ENCODE measurements at places on chromosomes 2 and 18.

- DNase-seq: no peak
Measured at GRCh38 chr18:51154431-51155063, 42.9 kb downstream of the MEX3C start.

- no peak for DNase-seq
Measured at GRCh38 chr2:149540138-149540537, 47.4 kb downstream of the MMADHC start.

DNA sequence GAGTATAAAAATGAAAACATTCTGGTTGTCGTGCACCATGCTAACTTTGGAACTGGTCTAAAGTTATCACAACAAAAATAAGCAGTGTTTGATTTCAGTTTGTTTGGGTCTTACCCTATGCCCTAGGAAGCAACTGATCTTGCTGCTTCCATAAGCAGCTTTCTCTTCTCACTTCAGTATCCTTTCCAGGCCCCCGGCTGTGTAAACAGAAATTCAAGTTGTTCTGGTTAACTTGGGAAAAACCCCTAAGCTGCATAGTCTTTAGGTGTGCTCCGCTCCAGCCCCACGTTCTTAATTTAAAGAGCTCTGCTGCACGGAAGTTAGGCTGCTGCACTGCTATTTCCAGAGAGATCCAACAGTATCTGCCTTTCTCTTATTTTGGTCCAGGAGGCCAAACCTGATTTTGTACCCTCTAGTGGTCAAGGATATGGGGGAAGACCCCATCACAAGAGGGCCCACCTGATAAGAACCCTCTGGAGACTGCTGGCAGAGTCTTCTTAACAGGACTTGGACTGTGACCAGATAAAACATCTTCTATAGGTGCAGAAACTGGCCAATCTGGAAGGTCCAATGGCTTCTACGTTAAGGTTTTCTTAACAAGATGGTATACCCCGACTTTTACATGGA is 69.1 kb downstream of the FEZ2 start:
- DNase-seq: no peak

DNA sequence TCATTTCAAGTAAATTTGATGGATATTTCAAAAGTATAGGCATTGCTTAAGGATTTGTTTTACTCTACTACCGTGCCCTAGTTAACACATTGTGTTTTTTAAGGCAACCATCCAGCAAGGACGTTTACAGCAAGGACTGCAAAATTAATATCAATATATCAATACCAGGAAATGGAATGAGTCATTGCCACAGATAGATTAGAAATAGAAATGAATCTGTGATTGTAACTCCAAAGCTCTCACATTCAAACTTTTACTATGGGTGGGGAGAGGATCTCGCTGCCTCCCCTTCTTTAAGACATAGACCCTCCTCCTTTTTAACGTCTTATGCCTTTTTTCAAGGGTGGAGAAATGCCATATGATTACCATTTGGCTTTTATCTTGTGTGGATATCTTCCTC is 3.8 kb downstream of the CD28 start:
- DNase-seq: no peak

DNA sequence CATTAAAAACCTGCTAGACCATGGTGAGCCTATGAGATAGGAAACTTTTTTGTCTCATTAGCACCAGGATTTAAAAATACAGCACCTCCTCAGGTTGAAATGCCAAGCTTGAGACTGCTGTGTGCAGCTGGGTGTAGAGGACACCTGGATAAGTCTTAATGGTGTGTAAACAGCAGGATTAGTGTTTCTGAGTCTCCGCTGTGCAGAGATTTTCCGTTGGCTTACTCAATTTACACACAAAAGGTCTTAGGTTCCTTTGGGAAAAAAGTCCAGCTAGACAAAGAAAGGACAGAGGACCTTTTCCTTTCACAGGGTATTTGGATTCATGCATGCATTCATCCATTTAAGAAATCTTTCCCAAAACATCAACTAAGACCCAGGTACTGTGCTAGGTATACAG is 168.1 kb downstream of the NRXN1 start:
- no peak for DNase-seq

GRCh38 chr18:28771849-28772248 is 594.9 kb upstream of the CDH2 start:
- DNase-seq: no peak

GRCh38 chr2:197704434-197705120 is 592 bp upstream of the MARS2 start:
- no peak for DNase-seq

- DNase-seq: peak; percentile 47
Measured at GRCh38 chr2:36322108-36322507, 33.5 kb upstream of the CRIM1 start.

DNA sequence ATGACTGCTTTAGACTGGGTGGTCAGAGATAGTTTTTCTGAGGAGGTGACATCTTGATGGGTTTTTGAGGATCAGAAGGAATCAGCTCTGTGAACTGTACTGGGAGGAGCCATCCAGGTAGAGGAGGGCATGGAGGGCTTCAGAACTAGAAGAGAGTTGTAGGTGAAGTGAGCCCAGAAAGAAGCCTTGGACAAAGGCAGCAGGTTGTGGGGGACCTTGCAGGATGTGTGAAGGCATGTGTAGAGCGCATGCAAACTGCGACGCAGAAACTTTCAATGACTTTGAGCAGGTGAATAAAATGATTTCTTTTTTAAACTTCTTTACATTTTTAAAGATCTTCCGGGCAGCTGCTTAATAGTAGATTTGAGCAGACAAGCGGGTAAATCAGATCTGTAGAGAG is 83.9 kb upstream of the SIX2 start:
- no peak for DNase-seq

DNA sequence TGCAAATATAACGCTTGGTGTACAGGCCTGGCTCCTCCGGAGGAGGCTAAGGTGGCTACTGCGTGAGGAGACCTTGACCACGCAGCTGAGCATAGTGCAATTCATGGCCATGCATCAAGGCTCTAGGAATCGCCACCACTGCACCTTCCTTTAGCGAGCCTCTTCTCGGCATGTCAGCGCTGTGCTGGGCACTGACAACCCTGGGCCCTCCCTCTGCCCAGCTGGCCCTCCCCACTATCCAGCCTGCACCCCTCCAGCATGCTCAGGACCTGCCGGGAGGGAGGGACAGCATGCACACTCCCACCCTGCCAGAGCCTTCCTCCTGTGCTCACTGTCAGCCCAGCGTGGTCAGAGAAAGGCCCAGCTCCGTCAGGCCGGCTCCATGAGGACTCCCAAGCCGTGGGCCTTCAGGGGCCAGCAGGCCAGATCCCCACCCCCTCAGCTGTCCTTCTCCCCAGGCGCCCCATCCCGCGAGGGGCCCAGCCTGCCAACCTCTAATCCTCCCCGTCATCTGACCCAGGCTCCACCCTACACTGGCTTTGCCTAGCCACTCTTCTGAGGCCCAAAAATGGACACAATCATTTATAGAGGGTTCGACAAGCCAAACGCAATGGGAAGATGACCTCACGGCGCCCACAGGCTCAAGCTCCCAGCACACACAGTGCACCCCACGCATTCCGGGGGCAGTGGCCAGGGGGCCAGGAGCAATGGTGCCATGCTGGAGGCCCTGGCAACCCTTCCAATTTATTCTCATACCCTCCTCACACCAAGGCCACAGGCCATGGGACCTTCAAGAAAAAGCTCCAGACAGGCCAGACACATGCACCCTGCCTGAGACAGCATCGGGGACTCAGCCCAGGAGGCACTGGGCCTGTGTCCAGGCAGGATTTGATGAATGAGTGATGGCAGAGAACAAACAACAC is 3.5 kb downstream of the BIN1 start:
- DNase-seq: no peak

GRCh38 chr2:122545821-122546220 is 790.4 kb downstream of the TSN start:
- DNase-seq: no peak

DNA sequence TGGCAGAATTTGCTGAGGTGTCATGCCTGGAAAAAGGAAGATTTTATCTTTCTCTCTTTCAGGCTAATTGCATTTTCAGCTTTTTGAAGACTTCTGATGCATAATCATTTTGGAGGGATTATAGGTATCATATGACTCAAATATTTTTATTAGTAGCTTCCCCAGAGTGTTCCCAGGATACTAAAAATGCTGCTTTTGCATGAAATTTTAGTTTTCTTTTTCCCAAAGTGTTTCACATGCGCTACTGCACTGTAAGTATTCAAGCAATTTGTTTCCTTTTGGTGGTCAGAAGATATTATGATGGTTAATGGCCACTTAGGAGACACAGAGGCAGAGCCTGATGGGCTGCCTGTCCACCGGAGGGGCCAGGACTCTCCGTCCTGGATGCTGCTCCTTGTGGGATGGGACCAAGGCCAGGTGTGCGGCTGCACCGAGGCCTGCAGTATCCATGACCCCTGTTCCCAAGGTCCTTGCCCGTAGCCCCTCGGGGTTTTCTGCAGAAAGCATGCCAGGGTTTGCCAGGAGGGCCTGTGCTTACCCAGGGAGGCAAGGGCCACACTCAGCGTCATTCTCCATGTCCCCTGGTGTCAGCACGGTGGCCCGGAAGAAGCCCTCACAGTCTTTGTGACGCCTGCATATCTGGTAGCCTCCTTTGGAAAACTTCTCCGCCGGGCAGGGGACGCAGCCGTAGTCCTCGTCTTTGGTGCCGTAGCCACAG is 60.2 kb downstream of the EDAR start:
- DNase-seq: no peak

GRCh38 chr2:55885127-55885943 is 38.2 kb downstream of the EFEMP1 start:
- peak; percentile 77 for DNase-seq

DNA sequence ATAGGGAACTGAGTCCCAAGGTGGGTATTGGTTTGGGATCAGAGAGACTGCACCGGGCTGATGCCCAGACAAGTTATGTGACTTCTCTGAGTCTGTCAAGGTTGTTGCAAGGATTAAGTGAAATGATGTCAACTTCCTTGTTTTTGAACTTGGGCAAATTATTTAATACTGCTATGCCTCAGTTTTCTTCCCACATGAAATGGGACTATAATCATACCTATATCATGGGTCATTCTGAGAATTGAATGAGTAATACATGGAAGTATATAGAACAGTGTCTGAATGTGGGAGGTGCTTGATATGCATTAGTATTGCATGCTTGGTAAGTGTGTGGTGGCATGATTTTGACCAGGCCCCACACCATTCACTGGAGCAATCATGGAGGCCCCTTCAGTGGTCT is 99.0 kb downstream of the PRKCE start:
- DNase-seq: no peak

DNA sequence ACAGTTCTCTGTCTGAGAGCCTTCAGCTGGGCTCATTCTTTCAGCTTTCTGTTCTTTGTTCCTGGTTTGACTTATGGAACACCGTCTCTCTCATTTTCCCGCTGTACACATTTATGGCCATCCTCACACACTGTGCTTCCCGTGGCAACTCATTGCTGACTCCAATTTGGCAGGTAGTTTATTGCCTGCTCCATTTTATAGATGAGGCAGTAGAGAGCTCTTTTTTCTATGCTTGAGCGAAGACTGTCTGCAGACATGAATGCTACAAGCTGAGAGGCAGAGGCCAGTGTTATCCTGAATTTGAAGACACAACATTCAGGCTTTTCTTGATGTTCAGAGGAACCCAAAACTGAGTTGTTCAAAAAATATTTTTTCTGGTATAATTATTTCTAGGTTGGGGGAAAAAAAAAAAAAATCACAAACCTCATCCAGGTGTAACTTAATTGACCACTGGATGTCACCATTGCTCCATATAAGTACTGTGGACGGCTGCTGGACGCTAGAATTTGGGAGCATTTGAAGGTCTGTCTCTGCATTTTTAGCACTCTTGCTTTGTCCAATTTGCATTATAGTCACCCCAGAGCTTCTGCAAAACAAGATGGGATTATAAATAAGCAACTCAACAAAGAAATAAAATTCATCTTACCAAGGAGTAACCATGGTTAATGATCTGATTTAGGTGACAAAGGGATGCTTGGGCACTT is 83.5 kb downstream of the HRH4 start:
- DNase-seq: no peak

DNA sequence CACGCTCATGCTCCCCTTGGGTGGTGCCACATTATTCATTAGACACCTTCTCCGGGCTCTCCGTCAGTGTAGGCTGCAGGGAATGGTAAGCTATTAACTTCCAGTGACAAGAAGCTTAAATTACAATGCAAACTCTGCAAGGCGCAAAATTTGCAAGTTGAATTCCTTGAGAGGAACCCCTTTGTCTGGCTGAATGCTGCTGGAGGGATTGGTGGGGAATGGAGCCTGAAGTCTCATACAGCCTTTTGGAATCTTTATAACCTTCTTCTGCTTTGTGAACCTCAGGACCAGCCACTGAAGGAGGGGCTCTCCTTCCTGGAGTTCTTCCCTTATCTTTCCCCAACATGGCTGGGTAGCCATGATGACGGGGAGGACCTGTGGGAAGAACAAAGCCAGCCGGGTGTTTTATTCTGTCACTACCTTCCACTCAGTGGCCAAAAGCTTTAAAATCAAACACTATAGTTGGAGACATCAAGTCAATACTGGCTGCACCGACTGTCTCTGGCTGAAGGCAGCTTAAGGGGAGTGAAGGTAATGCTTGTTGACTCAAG is 220.9 kb upstream of the EPHA4 start:
- DNase-seq: no peak

GRCh38 chr2:70374616-70375015 is 72.7 kb upstream of the FAM136A start:
- no peak for DNase-seq

DNA sequence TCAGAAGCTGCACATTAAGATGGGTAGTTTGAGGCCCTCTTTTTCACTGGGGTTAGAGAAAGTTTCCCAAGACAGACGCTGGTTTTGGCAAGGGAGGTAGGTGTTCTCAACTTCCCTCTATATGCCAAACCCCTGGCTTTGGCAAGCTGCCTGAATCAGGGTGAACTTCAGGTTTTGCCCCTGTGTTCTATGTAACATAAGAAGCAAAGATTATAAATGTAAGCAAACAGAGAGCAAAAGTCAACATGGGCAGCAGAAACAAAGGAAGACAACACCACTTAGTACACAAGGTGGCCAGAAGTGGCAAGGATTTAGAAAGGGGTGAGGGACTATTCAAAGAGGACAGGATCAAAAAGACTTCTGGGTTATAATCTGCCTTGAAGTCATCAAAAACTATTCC is 70.5 kb upstream of the TFCP2L1 start:
- DNase-seq: no peak

- DNase-seq: no peak
Measured at GRCh38 chr2:56185101-56185581, 1.4 kb downstream of the CCDC85A start.

GRCh38 chr2:188406414-188406813 is 114.7 kb downstream of the GULP1 start:
- no peak for DNase-seq

DNA sequence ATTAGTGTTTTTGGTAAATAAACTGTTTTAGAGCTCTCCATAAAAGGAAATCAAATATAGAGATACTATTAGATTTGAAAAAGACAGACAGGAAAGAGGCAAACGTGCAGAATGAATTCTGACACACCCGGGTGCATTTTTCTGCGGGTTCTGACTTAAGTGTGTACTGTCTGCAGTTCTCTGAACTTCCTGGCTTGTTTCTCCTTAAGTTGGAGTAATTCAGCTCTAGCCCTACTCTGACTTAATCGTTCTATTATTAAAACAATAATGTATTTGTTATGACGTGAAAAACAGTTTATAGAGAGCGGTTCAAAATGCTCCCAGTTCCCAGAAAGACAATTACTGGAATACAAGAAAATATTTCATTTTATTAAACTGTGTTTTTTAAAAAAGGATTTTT is 305.9 kb downstream of the ARHGAP15 start:
- DNase-seq: no peak

- DNase-seq: no peak
Measured at GRCh38 chr18:38496222-38496793, 930.7 kb upstream of the CELF4 start.

- no peak for DNase-seq
Measured at GRCh38 chr2:162056796-162057399, 17.1 kb downstream of the DPP4 start.
